AG04450 (cell line): ENCODE measurements at places on chromosomes 4 and X. TPM values are rescaled to one million over a fixed set of nuclear protein-coding genes. Genes with fewer than 3 reads are reported as not detected.

GRCh38 chrX:39445336-39445735, 644.1 kb downstream of the MID1IP1 start:
- no peak for DNase-seq

DNA sequence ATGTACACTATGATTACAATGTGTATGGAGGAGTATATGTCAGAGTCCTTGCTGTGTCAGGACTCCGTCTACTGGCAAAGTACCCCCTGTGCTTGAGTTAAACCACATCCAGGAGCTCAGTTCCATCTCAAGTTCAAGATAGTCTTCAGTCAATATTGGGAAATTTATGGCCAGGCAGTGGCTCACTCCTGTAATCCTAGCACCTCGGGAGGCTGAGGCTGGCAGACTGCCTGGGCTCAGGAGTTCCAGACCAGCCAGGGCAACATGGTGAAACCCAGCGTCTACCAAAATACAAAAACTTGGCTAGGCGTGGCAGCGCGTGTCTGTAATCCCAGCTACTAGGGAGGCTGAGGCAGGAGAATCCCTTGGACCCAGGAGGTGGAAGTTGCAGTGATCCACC, 5.8 kb downstream of the SLBP start:
- DNase-seq = no peak

Gene CFI
- polyA plus RNA-seq = 0.46 and 0.53 TPM in 2 replicates

Gene CXCL5
- polyA plus RNA-seq = 0.36 and 0.69 TPM in 2 replicates

Gene RBM41
- polyA plus RNA-seq = 7.2 and 9.6 TPM in 2 replicates
